ENCODE measurements at places on chromosomes 5 and 9. TPM values are rescaled to one million over a fixed set of nuclear protein-coding genes. Genes with fewer than 3 reads are reported as not detected.

Gene GRM6
- total RNA-seq, result not detected

Gene IL5
- total RNA-seq, result not detected

Gene CDHR2
- total RNA-seq, result 0.04 TPM

Gene ACTBL2
- not detected for total RNA-seq

Gene IRX4
- not detected for total RNA-seq

Gene TSSK1B
- total RNA-seq, result not detected

Gene EGFLAM
- not detected for total RNA-seq

Gene CD14
- total RNA-seq, result not detected

Gene GRIN1
- total RNA-seq, result not detected

Gene RGMB
- 0.94 TPM for total RNA-seq

Gene PDZD2
- not detected for total RNA-seq

Gene UHRF2
- total RNA-seq, result 85.5 TPM

Gene CNTLN
- total RNA-seq, result 18.3 TPM

Measured in Karpas-422 (cell line).